ENCODE measurements at places on chromosomes 6 and 20. TPM values are rescaled to one million over a fixed set of nuclear protein-coding genes. Genes with fewer than 3 reads are reported as not detected.
A peak's percentile ranks its signal among the peaks of the same experiment; 100 is the strongest.

DNA sequence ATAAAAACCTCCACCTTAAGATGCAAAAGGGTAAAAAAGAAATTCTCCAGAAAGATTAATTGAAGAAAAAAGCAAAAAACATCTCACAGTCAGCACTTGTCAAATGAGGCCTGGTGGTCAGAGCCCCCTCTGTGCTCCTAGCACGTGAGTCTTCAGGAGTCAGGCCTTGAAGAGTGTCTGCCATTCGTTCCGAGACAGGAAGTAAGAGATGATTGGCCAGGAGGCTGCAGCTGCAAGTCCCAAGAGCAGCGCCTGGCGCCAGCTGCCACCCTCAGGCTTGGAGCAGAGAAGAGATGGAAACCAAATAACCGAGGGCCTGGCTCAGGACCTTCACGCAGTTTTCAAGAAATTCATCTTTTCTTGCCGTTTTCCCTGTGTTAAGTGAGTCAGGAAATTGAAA is 65.0 kb downstream of the FAM120B start:
- H3K27me3 ChIP-seq = no peaks in the 10 kb centered on the region
- H3K36me3 ChIP-seq = peaks cover 9% of the 10 kb centered on the region
- H3K4me3 ChIP-seq = no peak overlapping the region
- DNase-seq = no peak
- H3K4me1 ChIP-seq = peaks cover 20% of the 10 kb centered on the region

DNA sequence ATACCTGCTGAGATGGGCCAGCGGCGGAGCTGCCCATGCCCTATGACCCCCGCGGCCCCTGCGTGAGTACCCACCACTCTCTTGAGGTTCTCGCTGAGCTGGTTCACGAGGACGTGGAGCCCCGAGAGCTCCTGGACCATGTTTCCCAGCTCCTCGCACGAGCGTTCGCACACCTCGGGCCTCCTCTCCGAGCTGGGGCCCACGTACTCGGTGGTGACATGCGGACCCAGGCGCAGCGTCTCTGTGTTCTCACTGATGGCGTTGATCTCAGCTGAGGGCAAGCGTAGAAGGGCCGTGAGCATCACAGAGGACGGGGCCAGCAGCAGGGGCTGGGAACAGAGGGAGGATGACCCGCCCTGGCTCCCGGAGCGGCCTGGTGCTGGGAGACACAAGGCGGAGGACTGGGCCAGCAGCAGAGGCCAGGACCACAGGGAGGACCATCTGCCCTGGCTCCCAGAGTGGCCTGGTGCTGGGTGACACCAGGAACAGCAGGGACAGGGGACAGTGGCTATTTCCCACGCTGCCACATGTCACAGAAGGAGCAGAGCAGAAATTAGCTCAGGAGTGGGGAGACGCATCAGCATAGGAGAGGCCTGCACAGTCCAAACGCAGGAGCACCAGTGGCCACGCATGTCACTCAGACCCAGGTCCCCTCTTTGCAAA is 11.8 kb downstream of the THBS2 start:
- H3K4me3 ChIP-seq = no peak overlapping the region
- no peaks in the 10 kb centered on the region for H3K4me1 ChIP-seq
- peaks cover 2% of the 10 kb centered on the region for H3K27me3 ChIP-seq
- DNase-seq = no peak
- no peaks in the 10 kb centered on the region for H3K36me3 ChIP-seq

- H3K27ac ChIP-seq = no peak overlapping the region
- H3K4me1 ChIP-seq = peaks cover 12% of the 10 kb centered on the region
- H3K27me3 ChIP-seq = no peaks in the 10 kb centered on the region
- DNase-seq = no peak
- no peak overlapping the region for H3K4me3 ChIP-seq
These were observed 98.5 kb downstream of the CARMIL1 start for GRCh38 chr6:25377664-25378063.

- no peak for DNase-seq
- no peak overlapping the region for H3K27ac ChIP-seq
- H3K4me1 ChIP-seq = peaks cover 14% of the 10 kb centered on the region
- no peaks in the 10 kb centered on the region for H3K27me3 ChIP-seq
These were observed 46.1 kb downstream of the CHD6 start for GRCh38 chr20:41572010-41572572.

- no peak for DNase-seq
- no peaks in the 10 kb centered on the region for H3K4me1 ChIP-seq
- H3K27ac ChIP-seq = no peak overlapping the region
- H3K36me3 ChIP-seq = no peaks in the 10 kb centered on the region
- H3K4me3 ChIP-seq = no peak overlapping the region
- H3K27me3 ChIP-seq = peaks cover 2% of the 10 kb centered on the region
These were observed 47.2 kb upstream of the FAM8A1 start for GRCh38 chr6:17552861-17553260.

DNA sequence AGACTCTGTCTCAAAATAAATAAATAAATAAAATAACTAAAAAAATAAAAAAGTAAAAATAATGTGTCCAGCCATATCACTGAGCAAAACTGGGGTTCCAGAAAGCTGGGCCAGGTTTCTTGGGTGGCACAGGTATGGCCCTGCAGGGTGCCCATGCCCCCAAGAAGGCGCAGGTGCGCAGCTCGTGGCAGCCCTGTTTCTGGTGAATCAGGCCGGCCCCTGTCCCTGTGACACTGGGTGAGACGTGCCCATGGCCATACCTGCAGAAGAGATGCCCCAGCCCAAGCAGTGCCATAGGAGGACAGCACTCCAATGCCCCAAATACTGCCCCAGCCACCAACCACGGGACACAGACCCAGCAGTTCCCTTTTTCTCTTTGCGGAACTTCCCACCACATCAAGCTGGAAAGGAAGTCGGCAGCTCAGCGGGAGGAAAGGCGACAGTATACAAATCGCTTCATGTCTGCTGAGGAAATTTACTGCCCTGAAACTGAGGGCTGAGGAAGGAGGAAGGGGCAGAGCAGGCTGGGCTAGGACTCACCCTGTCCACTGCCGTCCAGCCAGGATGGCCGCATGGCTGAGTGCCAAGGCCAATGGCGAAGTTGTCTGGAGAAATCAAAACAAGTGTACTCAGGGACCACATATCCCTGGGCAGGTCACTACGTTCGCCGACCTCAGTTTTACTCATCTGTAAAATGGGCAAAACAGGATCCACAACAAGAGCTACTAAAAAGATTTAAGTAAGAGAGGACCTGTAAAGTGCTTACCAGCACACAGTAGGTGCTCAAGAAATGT is 55.4 kb downstream of the PREX1 start:
- H3K27me3 ChIP-seq = no peaks in the 10 kb centered on the region
- H3K4me1 ChIP-seq = peaks cover 82% of the 10 kb centered on the region
- H3K36me3 ChIP-seq = peaks cover 37% of the 10 kb centered on the region
- no peak for DNase-seq
- peak overlapping the region; percentile 71 for H3K27ac ChIP-seq

DNA sequence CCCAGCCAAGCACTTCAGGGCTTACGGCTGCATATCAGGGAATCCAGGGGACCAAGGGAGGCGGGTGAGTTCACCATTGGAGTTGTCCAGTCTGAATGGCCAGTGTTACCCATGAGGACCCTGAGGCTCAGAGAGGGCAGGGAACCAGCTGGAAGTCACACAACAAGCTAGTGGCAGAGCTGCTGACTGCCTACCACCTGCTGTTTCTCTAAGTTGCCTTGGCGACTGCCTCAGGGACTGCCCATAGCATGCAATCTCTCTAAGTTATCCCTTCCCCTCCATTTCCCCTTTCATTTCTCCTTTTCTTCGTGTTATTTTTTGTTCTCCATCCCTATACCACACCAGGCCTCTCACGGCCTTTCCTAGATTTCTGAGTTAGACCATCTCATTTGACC is 71.8 kb upstream of the SIRPA start:
- peaks cover 15% of the 10 kb centered on the region for H3K27me3 ChIP-seq
- H3K4me3 ChIP-seq = no peak overlapping the region
- no peak for DNase-seq
- no peaks in the 10 kb centered on the region for H3K4me1 ChIP-seq
- H3K36me3 ChIP-seq = no peaks in the 10 kb centered on the region
- H3K27ac ChIP-seq = no peak overlapping the region

GRCh38 chr20:49786668-49787370 is 25.8 kb upstream of the SLC9A8 start:
- no peaks in the 10 kb centered on the region for H3K36me3 ChIP-seq
- no peak overlapping the region for H3K27ac ChIP-seq
- H3K4me3 ChIP-seq = no peak overlapping the region

GRCh38 chr6:123967905-123968304 is 164.2 kb downstream of the NKAIN2 start:
- no peak overlapping the region for H3K4me3 ChIP-seq
- H3K27me3 ChIP-seq = no peaks in the 10 kb centered on the region
- no peak overlapping the region for H3K27ac ChIP-seq
- no peaks in the 10 kb centered on the region for H3K4me1 ChIP-seq
- H3K36me3 ChIP-seq = no peaks in the 10 kb centered on the region

GRCh38 chr20:33400812-33401183 is 521 bp downstream of the CDK5RAP1 start:
- H3K36me3 ChIP-seq = peaks cover 15% of the 10 kb centered on the region
- H3K4me1 ChIP-seq = peaks cover 31% of the 10 kb centered on the region
- no peaks in the 10 kb centered on the region for H3K27me3 ChIP-seq

- no peak overlapping the region for H3K27ac ChIP-seq
- H3K4me1 ChIP-seq = no peaks in the 10 kb centered on the region
- no peaks in the 10 kb centered on the region for H3K27me3 ChIP-seq
- H3K4me3 ChIP-seq = no peak overlapping the region
- H3K36me3 ChIP-seq = peaks cover 2% of the 10 kb centered on the region
These were observed 12.1 kb upstream of the TAB2 start for GRCh38 chr6:149305372-149305771.

DNA sequence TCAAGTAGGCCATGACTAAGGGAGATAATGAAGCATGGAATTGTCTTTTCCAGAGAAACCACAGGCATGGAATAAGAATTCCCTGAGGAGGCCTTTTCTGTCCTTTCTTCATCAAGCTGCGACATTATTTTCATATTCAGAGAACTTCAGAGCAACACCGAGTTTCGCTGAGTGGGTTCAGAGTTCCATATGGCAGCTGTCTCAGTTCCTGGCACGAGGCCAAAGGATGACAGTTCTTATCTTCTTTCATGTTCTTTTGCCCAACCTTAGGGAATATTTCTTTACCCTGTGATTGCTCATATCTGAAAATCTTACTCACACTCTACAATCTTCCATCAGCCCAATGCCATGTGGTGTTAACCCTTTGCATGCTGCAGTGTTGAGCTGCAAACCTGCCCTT is 135.3 kb upstream of the BMP2 start:
- no peaks in the 10 kb centered on the region for H3K27me3 ChIP-seq
- H3K4me3 ChIP-seq = no peak overlapping the region
- no peak for DNase-seq

DNA sequence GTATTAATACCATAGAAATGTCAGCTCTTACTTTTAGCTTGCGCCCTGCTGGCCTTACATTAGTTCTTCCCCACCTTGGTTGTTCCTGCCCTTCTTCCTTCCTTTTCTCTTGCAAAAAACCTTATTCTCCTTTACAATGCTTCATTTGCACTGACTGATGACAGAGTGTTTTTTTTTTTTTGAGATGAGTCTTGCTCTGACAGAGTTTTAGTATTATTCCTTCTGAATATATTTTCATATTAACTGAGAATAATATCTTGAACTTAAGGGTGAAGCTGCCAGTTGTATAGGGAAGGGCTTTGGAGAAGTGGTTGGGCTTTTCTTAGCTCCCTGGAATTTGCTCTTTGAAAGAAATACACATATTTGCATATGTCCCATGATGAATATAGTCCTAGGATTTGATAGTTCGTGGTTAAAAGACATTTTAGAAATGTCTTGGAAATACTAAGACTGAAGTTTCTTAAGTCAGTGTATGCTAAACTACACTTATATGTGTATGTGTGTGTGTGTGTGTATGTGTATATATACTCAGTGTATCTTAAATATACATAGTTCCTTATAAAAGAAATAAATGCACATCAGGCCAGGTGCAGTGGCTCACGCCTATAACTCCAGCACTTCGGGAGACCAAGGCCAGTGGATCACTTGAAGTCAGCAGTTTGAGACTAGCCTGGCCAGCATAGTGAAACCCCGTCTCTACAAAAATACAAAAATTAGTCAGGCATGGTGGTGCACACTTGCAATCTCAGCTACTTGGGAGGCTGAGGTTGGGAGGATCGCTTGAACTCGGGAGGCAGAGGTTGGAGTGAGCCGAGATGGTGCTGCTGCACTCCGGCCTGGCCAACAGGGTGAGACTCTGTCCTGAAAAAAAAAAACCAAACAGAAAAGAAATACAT is 216.1 kb upstream of the MYLIP start:
- no peaks in the 10 kb centered on the region for H3K36me3 ChIP-seq
- no peak for DNase-seq
- H3K4me1 ChIP-seq = peaks cover 22% of the 10 kb centered on the region
- no peak overlapping the region for H3K27ac ChIP-seq

GRCh38 chr6:104710543-104711335 is 149.0 kb downstream of the HACE1 start:
- DNase-seq = no peak
- peaks cover under 1% of the 10 kb centered on the region for H3K4me1 ChIP-seq

GRCh38 chr6:159899994-159900745 is 9.4 kb downstream of the MAS1 start:
- H3K4me1 ChIP-seq = no peaks in the 10 kb centered on the region
- peaks cover 3% of the 10 kb centered on the region for H3K27me3 ChIP-seq
- no peak overlapping the region for H3K27ac ChIP-seq
- no peaks in the 10 kb centered on the region for H3K36me3 ChIP-seq
- H3K4me3 ChIP-seq = no peak overlapping the region

DNA sequence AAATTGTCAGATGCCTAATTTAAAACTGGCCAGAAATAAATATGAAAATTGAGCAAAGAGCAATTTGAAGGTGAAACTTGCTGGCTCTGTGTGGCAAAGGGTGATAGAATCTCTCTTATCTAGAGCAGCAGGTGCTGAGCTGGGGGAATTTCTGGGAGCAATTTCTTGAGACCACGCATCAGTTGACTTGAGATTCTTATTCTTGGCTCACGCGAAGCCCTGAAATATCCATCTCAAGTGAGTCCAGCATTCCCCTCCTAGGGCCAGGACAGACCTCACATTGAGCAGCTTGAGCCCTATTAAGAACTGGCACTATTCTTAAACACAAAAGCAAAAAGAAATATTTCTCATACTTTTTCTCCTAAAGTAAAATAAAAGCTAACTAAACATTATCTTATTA is 66.3 kb downstream of the MAP7 start:
- H3K4me1 ChIP-seq = no peaks in the 10 kb centered on the region
- no peaks in the 10 kb centered on the region for H3K36me3 ChIP-seq
- no peak overlapping the region for H3K27ac ChIP-seq
- H3K27me3 ChIP-seq = peaks cover 26% of the 10 kb centered on the region
- no peak for DNase-seq
- H3K4me3 ChIP-seq = no peak overlapping the region

- no peak for DNase-seq
- H3K4me1 ChIP-seq = peaks cover 3% of the 10 kb centered on the region
- no peak overlapping the region for H3K27ac ChIP-seq
- H3K36me3 ChIP-seq = no peaks in the 10 kb centered on the region
These were observed 350.5 kb downstream of the CDC5L start for GRCh38 chr6:44737829-44738528.

- no peaks in the 10 kb centered on the region for H3K36me3 ChIP-seq
- peaks cover 31% of the 10 kb centered on the region for H3K27me3 ChIP-seq
- H3K27ac ChIP-seq = no peak overlapping the region
- H3K4me1 ChIP-seq = no peaks in the 10 kb centered on the region
- DNase-seq = no peak
These were observed 24.1 kb downstream of the CFAP61 start for GRCh38 chr20:20076297-20077065.

FOXQ1 gene
- total RNA-seq = not detected

SEL1L2 gene
- not detected for total RNA-seq

VSX1 gene
- total RNA-seq = not detected

FOXS1 gene
- not detected for total RNA-seq
